ENCODE measurements at places on chromosomes 12 and 14.
A peak's percentile ranks its signal among the peaks of the same experiment; 100 is the strongest.

GRCh38 chr12:92088805-92089204 lies 56.8 kb downstream of the BTG1 start:
- DNase-seq, result no peak

GRCh38 chr14:29906256-29906870 lies 21.3 kb downstream of the PRKD1 start:
- DNase-seq, result no peak

GRCh38 chr12:122182887-122183587 lies at the start of gene LRRC43:
TSS of gene LRRC43 (plus strand) at chr12:122183123. CDS start at chr12:122183145, 22 bp downstream.
- DNase-seq, result peak; percentile 10

DNA sequence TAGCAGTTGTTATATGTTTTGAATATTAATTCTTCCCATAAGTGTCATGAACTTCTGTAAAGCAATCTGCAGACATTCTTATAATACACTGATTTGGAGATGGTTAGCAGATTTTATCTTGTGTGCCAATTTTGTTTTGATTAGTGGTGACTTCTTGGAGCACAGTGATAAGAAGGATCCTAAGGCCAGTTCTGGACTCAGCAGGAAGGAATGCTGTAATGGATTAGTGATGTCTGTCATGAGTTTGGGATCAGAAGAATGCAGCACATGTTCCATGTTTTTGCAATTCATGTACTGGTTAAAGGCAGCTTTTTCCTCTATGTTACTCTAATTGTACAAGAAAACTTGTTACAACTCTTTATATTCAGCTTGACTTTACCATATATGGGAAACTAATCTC lies 91.5 kb downstream of the UNC79 start:
- no peak for DNase-seq
